ENCODE measurements at places on chromosomes 16 and 17. TPM values are rescaled to one million over a fixed set of nuclear protein-coding genes. Genes with fewer than 3 reads are reported as not detected.

DNA sequence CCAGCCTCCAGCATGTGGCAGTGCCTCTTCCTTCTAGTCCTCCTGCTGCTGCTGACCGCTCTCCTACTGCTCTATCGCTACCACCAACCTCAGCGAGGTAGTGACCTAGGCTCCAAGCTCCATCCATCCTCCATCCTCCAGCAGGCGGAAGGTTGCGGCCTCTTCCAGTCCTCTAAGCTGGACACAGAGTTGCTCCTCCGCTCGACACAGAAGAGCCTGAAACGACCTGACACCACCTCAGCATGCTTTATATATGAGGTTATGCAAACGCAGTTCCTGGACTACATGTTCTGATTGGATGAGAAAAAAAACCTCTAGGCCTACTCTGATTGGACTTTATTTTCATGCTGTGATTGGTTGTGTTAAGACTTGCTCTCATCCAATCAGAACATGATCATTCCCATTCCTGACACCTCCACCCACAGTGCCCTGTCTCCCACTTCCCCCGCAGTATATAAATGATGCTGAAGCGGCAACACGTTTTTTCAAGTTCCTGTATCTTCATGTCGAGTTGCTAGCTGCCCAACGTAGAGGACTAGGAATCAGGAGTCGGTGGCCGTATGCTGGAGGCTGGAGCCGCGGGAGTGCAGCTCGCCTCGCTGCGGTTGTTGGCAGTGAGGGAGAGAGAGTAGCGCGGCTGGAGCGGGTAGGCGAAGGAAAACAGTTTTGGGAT is 398.1 kb downstream of the KCNJ18 start:
- no peak for DNase-seq

DNA sequence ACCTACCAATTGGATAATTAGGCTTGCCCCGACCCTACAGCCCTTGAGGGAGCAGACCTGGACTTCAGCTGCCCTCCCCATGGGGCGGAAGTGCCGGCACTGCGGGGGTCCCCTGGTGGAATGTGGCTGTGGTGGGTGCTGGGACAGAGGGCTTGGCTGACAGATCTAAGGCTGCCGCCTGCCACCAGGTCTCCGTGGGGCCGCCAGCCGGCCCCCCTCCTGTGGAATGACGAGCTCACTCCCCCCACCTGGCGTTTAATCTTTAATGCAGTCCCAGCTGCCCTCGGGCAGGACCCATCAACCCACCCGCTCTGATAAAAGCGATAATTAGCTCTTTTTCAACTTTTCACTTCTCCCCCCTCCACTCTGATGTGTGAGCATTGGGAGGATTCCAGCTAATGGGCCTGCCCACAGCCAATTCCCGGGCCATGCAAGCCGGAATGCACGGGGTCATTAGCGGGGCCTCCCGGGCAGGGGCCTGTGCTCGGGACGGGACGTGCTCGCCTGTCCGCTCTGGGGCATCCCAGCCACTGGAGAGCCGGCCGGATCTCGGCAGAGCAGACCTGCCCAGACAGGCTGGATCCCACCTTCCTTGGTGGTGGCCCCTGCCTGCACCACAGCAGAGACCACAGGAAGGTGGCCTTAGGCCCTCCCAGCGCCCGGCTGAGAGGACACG is 28.3 kb upstream of the GOSR2 start:
- no peak for DNase-seq

GRCh38 chr17:59651346-59651745 is 31.7 kb downstream of the CLTC start:
- DNase-seq: no peak

- no peak for DNase-seq
These were observed 886.3 kb upstream of the RBFOX1 start for GRCh38 chr16:6446370-6446769.

- DNase-seq: no peak
These were observed 20.7 kb downstream of the ACSF3 start for GRCh38 chr16:89114159-89114981.

DNA sequence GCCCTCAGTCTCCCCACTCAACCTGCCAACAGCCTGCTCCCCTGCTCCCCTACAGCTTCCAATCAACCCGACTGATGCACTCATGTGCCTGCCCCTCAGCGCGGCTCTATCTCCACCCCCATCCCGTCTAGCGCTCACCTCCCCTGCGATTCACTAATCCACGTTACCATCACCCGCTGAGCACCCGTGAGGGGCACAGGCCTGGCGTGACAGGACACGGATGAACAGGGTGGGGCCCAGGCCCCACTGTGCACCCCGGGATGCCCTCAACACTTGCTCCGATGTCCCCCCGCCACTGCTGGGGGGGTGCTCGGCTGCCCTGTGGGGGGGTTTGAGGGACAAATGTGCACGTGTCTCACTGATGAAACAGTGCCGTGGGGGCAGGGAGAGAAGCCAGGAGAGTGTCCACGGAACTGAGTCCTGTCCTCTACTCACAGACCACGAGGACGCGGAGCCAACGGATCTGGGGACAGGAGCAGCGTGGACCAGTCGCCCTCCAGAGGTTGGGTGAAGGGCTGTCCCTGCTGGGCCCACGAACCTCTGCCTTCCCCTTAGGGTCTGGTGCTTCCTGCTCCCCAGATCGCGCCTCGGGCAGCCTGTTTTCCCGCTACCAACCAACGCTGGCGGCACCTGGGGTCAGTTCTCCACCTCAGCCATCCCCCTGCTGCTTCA is 66.7 kb downstream of the RPH3AL start:
- no peak for DNase-seq

DNA sequence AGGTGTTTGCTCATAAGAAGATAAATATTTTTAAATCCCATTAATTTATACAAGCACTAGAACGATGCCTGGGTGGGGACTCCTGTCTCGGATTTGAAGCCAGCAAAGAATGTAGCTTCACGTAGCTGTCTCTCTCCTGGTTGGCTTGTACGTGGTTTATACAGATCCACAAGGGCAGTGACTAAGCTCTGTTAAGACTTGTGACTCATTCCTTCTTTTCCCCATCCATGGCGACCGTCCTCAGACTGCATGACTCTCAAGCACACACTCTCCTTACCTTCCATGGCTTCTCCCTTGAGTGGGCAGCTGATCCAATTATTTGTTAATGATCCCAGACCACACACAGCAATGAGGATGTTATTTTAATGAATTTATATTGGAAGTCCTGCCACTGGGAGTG is 679.7 kb upstream of the SOX9 start:
- DNase-seq: no peak

- DNase-seq: no peak
These were observed 13.6 kb downstream of the CCDC92B start for GRCh38 chr17:2735896-2736295.

DNA sequence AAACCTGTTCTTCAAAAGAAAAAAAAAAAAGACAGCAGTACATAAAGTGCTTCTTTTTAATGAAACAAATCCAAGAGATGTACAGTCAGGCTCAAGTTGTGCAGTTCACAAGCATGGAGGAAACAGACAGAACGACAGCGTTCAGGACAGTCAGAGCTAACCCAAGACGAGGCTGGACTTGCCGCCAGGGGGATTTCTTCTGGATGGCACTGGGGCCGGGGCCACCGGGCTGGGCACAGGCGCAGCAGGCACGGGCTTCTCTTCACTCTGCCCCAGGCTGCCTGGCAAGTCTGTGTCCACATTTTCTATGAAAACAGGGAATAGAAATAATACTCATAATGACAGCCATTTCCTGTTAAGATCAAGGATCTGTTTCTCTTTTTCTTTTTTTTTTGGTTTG is 4.4 kb upstream of the NT5C start:
- no peak for DNase-seq

GRCh38 chr17:31787857-31788570 is 71.0 kb downstream of the COPRS start:
- DNase-seq: no peak

Gene CENPX
- polyA plus RNA-seq: 255 TPM

Gene CFAP97D1
- 0.02 TPM for polyA plus RNA-seq

DNA sequence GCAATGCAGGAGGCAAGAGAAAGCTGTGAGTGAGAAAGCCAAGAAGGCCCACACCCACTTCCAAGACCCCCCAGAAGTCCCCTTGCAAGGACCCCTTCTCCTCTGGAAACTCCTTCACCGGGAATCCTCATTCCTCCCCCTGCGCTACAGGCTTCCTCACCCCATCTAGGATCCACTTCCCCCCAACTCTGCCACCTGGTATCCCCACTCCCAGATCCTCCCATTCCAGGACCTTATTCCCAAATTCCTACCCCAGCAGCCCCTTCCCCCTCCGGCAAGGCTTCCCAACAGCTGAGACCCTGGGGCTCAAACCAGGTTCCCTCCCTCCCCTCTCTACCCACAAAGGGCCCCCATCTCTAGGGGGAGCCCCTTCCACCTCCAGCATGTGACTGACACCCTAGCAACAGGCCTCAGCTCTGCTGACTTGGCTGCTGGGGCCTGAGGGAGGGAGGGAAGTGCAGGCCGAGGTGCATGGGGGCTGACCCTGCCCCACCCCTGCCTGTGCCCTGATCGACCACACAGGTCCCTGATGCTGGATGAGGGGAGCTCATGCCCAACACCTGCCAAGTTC is 2.1 kb downstream of the HSF4 start:
- DNase-seq: no peak

GRCh38 chr16:23523876-23524385 is 13.6 kb upstream of the GGA2 start:
- DNase-seq: no peak

DNA sequence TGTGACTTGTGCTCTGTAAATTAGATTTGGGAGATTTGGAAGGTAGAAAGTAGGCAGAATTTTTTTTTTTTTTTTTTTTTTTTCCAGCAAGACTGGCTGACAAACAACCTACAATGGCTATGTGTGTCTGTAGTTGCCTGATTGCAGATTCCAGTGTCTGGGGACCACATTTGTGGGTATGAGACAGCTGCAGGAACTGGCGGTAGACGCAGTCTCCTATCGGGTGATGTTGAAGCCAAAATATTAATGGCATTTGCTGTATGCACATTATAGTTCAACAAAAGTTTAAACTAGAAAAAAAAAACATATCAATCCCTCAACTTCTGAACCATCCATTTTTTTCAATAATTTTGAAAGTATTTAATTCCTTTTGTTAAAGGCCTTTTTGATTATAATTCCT is 665.2 kb downstream of the TOX3 start:
- no peak for DNase-seq

GRCh38 chr16:87951552-87952538 is 611 bp downstream of the BANP start:
- peak; percentile 46 for DNase-seq

- DNase-seq: no peak
These were observed at the start of gene SULT1A2 for GRCh38 chr16:28596840-28597691. Gene SULT1A2 (minus strand): TSS chr16:28597050. CDS start chr16:28595930, 1,120 bp downstream.

DNA sequence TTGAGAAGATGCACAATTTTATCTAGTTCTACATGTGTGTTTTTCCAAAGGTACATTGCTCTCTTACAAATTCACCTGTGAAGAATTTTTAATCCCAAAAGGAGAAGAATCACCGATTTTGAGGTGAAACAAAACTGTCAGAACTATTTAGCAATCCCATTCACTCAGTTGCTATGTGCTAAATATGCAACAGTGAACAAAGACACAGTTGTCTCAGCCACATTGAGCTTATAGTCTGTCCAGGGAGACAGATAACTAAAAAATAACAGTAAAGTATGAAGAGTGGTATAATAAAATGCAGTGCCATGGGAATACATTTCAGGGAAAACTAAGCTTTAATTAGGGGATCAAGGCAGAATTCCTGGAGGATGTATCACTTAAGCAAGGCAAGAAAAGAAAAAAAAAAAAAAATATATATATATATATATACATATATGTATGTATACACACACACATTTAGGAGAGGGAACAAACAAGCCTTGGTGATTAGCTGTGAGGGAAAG is 110.4 kb downstream of the SPAG9 start:
- DNase-seq: no peak

- no peak for DNase-seq
These were observed 38.8 kb downstream of the NUP88 start for GRCh38 chr17:5380491-5381135.

DNA sequence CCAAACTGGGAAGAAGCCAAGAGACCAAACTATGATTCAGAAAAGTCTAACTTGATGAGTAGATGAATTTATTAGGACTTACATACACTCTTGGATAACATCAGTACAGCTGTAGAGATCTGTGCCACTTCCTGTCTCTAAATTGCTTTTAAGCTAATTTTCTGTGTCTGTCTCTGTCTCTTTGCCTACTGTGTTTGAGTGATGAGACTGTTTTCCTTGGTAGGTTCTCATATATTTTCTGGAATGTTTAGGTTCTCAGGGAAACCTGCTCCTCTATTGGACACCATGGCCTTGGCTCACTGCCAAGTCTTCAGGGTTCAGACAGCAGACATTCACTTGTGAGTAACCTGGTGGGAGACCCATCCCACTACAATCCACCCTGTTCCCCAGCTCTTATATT is 103.5 kb upstream of the KIF2B start:
- DNase-seq: peak; percentile 30

All from SK-N-SH (cell line).